ENCODE measurements at places on chromosomes 7 and 10. TPM values are rescaled to one million over a fixed set of nuclear protein-coding genes. Genes with fewer than 3 reads are reported as not detected.
A peak's percentile ranks its signal among the peaks of the same experiment; 100 is the strongest.

GRCh38 chr7:2719007-2719406 is 31.0 kb downstream of the AMZ1 start:
- H3K27ac ChIP-seq, result no peak overlapping the region
- peaks cover 6% of the 10 kb centered on the region for H3K4me1 ChIP-seq
- H3K36me3 ChIP-seq, result peaks cover 38% of the 10 kb centered on the region
- peak; percentile 18 for DNase-seq
- no peaks in the 10 kb centered on the region for H3K27me3 ChIP-seq
- H3K4me3 ChIP-seq, result no peak overlapping the region

- H3K36me3 ChIP-seq, result peaks cover 76% of the 10 kb centered on the region
- no peak overlapping the region for H3K27ac ChIP-seq
- H3K4me3 ChIP-seq, result no peak overlapping the region
- DNase-seq, result no peak
Measured at GRCh38 chr7:157177333-157177982, 38.7 kb downstream of the UBE3C start.

Gene BICC1
- total RNA-seq, result 15.6 TPM

Gene UPK3B
- 1.0 TPM for total RNA-seq

Gene ATP5MK
- total RNA-seq, result 429 TPM

Gene SKIDA1
- 0.56 TPM for total RNA-seq

Gene DRGX
- not detected for total RNA-seq

All from MCF 10A (cell line).